ENCODE measurements at places on chromosomes 2 and 18.

DNA sequence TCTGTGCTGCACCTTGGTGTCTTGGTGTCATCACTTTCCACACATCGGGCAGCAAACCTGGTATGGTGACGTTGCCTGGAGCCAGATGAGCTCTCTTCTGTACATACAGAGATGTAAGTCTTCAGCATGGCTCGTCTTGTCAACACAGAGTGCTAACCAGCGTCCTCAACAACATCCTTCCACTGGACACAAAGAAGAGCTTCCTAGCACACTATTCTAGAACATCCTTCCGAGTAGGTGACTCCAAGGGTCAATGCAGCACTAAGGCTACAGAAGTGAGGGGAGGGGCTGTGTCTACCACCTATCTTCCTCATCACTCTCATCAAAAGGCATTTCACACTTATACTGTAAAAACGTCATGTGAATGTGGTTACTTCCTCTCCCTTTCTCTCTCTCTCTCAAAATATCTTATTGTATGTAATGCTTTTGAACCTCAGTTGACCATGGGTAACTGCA, 108.1 kb upstream of the SLC1A4 start:
- DNase-seq = no peak

GRCh38 chr2:154992826-154993225, 294.3 kb downstream of the KCNJ3 start:
- peak; percentile 8 for DNase-seq

DNA sequence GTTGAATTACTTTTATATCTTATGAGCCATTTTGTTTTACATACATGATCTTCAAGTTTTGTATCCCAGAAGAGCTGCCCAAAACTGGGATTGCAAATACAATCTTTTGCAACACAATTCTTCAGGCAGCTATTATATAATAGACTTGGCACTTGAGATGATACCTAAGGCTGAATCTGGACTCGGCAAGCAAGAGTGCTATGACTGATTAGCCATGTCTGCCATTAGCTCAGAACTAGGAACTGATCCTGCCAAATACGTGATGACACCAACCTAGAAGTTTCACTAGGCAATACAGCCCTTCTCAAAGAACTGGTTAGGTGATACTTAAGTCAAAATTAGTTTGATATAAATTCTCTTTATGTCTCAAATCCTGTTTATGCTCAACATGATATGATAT, 619.6 kb downstream of the CPS1 start:
- DNase-seq = no peak

GRCh38 chr2:1654696-1655374, 89.5 kb downstream of the PXDN start:
- no peak for DNase-seq

DNA sequence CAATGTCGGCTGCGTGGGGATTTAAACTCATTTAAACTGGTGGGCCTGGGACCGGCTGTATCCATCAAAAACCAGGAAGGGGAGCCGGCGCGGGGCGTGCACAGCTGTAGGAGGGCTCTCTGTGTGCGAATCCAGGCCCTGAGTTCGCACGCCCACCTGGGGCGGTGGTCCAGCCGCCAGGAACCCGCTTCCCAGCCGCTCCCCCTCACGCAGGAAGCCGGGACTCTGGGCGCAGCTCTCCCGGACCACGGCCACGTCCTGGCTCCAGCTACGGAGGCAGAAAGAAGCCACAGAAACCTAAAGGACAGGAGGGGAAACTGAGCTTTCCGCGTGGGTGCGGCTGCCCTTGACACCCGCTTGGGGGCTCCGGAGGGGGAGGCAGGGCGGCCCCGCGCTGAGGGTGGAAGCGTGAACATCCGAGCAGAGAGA, 80.6 kb downstream of the GFPT1 start:
- DNase-seq = no peak

- DNase-seq = peak; percentile 4
These were observed 11.6 kb downstream of the TRPM8 start for GRCh38 chr2:233928594-233929351.

Measured in NCI-H2171 treated with DMSO at 0.1 percent for 48 hours (cell line).